ENCODE measurements at places on chromosomes 5 and 9.

DNA sequence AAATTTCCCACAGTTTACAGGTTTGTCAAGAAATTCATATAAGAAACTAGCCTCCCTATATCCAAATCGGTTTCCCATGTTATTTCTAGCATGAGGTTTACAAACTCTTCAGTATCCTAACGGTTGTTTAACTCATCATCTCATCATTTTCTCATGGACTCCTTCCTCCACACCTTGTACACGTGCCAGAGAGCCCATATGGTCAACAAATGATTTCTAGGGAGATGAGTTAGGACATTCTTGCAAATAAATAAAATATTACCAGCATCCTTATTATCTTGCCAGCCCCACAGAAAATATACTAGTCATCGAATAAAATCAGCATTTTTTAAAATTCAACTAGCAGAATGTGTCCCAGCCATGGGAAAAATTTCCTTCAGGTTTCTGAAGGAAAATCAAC, 285.2 kb downstream of the EBF1 start:
- no peak for DNase-seq

GRCh38 chr9:30476826-30477225, 1907.6 kb upstream of the ACO1 start:
- no peak for DNase-seq

DNA sequence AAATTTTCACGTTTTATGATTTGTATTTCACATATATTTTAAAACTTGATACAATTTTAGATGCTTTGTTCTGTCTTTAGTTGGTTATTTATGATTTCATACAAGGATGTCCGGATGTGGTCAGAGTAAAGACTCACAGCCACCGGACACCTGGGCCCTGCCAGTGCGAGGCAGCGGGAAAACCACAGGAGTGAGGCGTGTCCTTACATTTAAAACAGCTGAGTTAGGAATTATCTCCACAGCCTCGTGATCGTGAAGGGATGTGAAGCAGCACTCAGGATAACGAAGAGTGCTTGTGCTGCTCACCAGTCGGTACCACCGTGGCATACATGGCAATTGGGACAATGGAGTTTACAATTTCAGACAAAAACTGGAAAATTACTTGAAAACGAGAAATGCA, 14.0 kb downstream of the SNX18 start:
- DNase-seq = no peak

- no peak for DNase-seq
Observed at GRCh38 chr9:105273731-105274130, 29.3 kb downstream of the SLC44A1 start.

DNA sequence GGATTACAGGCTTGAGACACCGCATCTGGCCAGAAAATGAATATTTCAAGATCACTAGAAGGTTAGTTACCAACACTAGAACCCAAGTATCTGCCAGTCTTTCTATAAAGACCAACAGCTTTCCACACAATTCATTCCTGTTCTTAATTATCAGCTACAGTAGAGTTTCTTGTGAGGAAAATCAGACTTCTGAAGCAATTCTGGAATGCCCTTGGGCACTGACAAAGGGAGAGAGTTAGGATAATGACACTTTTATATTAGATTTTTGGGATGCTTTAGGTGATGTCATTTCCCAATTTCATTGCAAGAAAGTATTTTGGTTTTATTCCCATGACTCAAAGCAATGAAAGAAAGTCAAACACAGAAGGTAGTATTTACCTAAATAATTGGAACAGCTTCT, 497.0 kb upstream of the TUSC1 start:
- no peak for DNase-seq

DNA sequence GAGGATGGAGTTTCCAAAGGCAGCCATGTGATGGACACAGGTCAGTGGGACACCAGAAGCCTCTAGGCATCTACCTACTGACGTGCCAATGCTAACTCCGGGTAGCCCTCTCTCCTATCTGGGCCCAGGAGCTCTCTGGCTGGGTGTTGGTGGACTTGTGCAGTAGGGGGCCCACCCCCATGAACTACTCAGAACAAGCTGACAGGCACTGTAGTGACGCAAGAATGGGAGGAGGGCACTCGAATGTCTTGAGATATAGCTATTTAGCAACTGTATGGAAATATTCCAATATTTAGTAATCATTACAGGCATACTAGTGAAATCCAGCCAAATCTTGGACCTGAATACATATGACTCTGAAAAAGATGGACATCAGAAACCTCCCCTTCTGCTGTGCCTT, 5.7 kb upstream of the DOCK2 start:
- DNase-seq = no peak

GRCh38 chr5:345404-346195, 24.1 kb downstream of the AHRR start:
- no peak for DNase-seq

DNA sequence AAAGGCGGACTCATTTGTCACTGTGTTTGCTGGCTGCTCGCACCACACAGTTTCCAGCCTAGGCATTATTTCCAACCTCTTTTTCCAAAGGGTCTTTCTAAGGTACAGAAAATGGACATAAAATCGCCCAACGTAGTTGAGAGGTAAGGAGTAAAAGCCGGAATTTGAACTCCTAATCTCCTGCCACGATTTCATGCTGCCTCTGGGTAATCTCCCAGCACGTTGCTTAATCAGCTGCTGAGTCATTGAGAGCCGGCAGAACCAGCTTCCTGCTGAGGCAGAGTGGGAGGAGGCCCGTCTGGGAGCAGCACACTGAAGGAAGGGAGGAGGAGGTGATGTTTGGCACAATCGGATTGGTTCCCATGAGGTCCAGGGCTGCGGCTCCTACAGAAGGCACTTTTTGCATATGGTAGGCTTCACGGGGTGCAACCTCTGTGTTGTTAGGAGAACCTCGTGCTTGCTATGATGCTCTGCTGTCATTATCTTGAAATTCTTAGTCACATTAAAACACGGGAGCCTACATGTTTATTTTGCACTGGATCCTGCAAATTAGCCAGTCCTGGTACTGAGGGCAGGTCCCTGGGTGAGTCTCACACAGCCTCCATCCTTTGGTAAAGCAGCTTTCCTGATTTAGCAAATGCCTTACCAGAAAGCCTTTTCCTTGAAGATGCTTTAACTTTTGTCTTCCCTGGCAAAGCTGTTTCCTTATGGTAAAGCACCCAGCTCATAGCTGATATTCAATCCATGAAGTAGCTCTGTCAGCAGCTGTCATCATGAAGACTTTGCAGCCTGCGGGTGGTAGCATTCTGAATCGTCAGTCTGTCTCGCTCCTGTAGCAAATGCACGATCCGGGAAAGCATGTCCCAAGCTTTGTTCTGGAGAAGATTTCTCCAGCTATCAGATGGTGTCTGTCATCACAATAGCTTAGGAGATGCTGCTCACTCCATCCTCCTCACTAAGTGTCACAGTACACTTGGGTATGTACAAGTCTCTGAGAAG, 191.6 kb upstream of the MSX2 start:
- peak; percentile 19 for DNase-seq

- DNase-seq = no peak
Observed at GRCh38 chr5:56105511-56106291, 110.9 kb upstream of the IL6ST start.

- no peak for DNase-seq
Observed at GRCh38 chr9:22160221-22160620, 151.1 kb upstream of the CDKN2B start.

GRCh38 chr9:100324594-100325200, 28.0 kb downstream of the TEX10 start:
- no peak for DNase-seq

- DNase-seq = no peak
Observed at GRCh38 chr9:110371411-110372007, 33.8 kb upstream of the TXNDC8 start.

- DNase-seq = peak; percentile 28
Observed at GRCh38 chr9:2655411-2655901, 33.9 kb downstream of the VLDLR start.
